ENCODE measurements at places on chromosomes 6 and 20.
A peak's percentile ranks its signal among the peaks of the same experiment; 100 is the strongest.

- peak; percentile 20 for DNase-seq
Observed at GRCh38 chr6:36428911-36429310, 13.7 kb downstream of the PXT1 start.

- DNase-seq: no peak
Observed at GRCh38 chr6:30683183-30683979, 3.1 kb downstream of the PPP1R18 start.

DNA sequence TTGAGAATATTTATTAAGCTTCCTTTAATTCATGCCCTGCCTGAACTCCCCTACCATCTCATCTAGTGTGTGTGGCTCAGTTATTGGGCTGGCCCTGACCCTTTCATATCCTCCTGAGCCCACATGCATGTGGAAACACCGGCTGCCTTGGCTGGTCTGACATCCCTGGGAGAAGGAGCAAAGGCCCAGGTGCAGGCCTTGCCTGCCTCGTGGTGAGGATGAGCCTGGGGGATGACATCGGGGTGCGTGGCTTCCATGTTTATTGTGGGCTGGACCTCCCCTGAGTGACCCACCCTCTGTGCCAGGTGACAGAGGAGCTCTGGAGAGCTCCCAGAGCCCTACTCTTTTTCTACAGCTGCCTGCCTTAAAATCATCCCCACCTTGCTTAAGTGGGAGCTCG, 69.1 kb downstream of the FOXA2 start:
- DNase-seq: no peak

DNA sequence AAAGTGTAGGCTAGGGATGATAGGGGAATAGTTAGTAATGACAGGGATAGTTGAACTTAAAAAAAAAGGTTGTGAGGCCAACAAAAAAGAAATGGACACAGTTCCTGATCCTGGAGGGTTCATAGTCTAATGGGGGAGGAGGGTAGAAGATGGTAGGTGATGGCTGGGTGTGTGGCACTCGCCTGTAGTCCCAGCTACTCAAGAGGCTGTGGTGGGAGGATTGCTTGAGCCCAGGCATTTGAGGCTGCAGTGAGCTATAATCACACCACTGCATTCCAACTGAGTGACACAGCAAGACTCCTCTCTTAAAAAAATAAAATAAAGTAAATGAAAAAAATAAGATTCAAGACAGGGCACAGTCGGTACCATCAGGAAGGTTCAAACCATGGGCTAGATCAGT, 2.4 kb upstream of the MICB start:
- DNase-seq: peak; percentile 54

- DNase-seq: peak; percentile 90
Observed at GRCh38 chr6:79257381-79258205, 23.1 kb upstream of the HMGN3 start.

GRCh38 chr6:65545920-65546319, 161.1 kb downstream of the EYS start:
- DNase-seq: peak; percentile 5

GRCh38 chr6:55833284-55833683, 42.1 kb downstream of the BMP5 start:
- peak; percentile 16 for DNase-seq

DNA sequence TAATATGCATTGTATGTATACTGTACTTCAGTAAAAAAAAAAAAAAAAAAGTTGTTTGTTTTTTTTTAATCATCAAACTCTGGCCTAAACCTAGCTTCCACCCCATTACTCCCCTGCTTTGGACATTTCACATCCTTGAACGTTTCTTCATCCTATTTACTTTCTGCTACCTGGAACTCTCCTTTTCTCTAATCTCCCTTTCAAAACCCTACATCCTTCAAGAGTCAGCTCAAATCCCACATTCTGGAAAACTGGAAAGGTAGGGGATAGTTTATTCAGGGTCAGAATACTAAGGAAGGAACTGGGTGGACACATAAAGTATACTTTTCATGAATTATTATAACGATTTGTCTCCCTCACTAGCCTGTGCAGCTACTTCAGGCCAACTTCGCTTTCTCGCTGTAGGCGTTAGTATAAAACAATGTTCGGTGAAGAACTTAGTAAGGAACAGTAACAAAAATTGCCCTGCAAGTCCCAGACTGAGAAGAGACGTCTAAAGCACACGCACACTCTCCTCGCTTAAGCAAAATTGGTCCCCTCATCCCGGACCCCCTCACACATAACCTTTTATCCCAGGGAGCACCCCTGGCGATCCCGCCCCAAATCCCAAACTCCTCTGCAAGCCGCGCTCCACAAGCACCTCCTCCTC, 775 bp downstream of the PIGU start:
- DNase-seq: no peak

DNA sequence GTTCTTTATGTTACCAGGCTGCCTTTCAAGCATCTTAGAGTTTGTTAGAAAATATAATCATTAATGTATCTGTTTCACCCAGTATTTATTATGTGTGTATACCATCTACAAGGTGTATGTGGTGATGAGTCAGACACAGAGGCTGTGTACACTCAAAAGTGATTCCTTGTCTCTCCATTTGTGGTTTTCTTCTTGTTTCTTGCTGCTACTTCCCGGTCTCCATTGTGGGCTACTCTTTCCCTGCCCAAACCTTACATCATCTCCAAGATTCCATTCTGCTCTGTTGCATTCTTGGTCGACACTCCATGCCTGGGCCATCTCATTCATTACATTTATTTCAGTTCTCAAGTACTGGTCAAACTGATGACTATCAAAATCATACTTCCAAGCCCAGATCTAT, 182.2 kb upstream of the STXBP5 start:
- peak; percentile 82 for DNase-seq

- DNase-seq: peak; percentile 59
Observed at GRCh38 chr6:111806561-111807497, 66.4 kb downstream of the FYN start.

DNA sequence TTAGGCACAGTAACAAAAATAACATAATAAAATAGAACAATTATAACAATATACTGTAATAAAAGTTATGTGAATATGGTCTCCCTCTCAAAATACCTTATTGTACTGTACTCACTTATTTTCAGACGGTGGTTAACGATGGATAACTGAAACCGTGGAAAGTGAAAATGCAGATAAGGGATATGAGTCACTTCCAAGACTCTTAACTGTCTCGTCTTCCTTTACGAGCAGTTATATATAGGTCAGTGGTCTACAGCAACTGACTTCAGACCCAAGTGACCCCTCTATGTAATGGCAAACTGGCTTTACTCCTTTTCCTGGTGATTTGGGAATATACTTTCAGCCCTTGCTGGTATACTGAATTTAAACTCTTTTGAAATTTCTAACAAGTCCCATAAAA, 261.4 kb downstream of the SLC35F1 start:
- DNase-seq: no peak

GRCh38 chr6:121660277-121660676, 224.8 kb downstream of the GJA1 start:
- DNase-seq: no peak

GRCh38 chr6:87832025-87832825, 130.2 kb upstream of the AKIRIN2 start:
- DNase-seq: peak; percentile 19

DNA sequence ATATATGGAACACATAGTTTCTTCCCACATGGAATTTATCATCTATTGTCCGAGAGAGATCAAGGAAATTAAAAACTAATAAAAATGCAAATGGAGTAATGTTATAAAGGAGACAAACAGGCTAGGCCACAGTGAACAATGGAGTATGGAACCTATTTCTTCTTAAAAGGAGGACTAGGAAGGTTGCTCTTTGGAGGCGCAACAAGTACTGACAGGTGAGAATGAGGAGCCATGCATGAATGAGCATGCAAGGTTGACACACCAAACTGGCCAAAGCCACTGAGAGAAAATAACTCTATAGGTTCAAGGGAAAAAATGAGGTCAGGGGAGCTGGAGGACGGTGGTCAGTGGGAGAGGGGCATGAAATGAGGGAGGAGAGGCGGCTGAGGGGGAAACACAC, 40.9 kb downstream of the PSMB1 start:
- no peak for DNase-seq

- DNase-seq: peak; percentile 21
Observed at GRCh38 chr6:99282479-99283062, 66.9 kb downstream of the FAXC start.

GRCh38 chr6:159456349-159456748, 236.7 kb downstream of the SOD2 start:
- no peak for DNase-seq

GRCh38 chr20:63293456-63293855, 470 bp downstream of the COL20A1 start:
- no peak for DNase-seq

GRCh38 chr20:53828088-53828681, 234.5 kb upstream of the ZNF217 start:
- DNase-seq: peak; percentile 100

DNA sequence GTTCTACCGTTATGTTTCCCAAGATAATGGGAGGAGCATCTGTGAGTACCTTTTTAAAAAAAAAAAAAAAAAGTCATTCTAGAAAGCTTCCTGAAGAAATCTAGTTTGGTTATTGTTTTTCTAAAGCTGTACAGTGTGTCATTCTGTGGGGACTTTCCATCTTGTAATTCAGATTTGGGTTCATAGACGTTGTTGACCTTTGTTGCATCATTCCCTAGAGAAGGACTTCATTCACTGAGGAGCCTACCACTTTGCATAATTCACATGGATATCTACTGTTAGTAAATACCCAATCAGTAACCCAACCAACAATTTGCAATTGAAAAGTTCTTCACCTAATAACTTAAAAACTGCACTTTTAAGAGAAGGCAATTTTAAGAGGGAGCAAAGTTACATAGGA, 60.1 kb downstream of the RPP40 start:
- no peak for DNase-seq

DNA sequence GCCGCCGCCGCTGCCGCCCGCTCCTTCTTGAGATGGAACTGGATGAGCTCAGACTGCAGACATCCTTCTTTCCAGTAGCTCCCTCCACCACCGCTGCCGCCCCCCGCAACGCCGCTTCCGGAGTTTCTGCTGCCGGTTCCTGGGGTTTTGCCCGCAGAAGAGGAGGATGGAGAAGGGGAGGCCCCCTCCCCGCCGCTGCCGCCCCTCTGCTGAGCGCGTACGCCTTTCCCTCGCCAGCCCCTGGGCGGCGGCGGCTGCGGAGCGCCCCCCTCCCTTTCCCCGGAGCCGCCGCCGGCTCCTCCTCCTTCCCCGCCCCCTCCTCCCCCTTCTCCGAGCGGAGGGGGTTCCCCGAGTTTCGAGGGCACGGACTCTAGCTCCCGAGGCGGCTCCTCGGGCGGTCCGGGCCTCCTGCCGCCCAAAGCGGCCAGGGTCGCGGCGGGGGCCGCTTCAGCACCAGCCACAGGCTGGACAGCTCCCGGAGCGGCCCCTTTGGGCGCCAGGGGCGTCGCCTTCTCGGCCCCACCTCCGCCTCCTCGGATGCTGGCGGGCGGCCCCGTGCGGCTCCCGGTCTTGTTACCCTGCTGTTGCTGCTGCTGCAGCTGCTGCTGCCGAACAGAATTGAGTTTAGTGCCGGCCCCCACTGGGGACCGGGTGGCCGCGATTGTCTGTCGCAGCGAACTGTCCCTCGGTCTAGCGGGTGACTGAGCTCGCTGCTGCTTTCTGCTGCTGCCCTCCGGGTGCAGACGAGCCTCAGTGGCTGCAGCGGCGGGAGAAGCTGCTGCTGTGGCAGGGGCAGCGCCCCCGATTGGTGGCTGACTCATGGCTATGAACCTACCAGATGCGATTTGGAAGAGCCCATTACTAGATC, 3.1 kb downstream of the MTCL3 start:
- DNase-seq: peak; percentile 36

DNA sequence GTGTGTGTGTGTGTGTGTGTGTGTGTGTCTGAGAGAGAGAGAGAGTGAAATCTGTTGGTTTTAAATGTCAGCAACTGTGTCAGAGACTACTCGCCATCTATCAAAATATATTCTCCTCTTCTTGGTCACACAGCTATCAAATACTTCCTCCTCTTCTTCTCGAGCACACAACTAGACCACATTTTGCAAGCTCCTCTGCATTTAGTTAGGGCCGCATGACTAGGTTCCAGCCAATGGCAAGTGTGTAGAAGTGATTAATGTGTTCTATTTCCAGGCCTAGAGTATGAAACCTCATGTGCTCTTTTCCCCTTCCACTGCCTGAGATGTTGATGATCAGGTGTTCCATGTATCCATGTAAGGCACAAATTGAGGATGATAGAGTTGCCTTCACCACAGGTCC, 278.5 kb upstream of the MARCKS start:
- DNase-seq: no peak

DNA sequence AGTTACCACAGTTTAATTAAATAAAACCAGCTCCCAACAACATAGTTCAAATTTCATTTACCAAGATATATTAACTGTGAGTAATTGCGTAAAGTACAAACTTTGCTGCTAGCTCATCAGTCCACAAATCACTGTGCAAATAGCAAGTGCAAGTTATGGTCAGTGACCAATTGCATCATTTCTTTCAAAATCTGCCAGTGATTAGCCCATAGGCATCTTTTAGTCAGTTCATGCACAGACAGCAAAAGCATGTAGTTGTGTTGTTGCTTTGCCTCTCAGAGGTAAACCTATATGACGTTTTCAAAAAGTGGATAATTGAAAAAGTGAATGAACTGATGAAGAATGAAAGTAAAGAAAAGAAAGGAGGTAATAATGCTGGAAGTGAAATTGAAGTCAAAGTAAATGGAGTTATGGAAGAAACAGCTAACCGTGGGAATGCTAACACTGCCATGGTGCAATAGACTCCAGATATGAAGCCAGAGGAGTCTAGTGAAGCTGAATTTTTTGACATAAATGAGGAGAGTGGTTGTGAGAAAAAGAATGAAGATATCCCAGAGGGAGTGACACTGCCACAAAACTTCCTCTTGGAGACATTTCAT, 36.5 kb downstream of the ENPP1 start:
- DNase-seq: peak; percentile 92

GRCh38 chr20:57364451-57364850, 13.4 kb downstream of the RAE1 start:
- no peak for DNase-seq

Data from amniotic epithelial cell (primary cell).